ENCODE measurements at places on chromosomes 5 and 9.

GRCh38 chr5:56476487-56476856 lies 243.3 kb upstream of the ANKRD55 start:
- no peak for DNase-seq

- DNase-seq = no peak
Measured at GRCh38 chr5:31427724-31428309, 104.1 kb downstream of the DROSHA start.

- DNase-seq = no peak
Measured at GRCh38 chr9:90890146-90890810, 88.7 kb downstream of the SYK start.

DNA sequence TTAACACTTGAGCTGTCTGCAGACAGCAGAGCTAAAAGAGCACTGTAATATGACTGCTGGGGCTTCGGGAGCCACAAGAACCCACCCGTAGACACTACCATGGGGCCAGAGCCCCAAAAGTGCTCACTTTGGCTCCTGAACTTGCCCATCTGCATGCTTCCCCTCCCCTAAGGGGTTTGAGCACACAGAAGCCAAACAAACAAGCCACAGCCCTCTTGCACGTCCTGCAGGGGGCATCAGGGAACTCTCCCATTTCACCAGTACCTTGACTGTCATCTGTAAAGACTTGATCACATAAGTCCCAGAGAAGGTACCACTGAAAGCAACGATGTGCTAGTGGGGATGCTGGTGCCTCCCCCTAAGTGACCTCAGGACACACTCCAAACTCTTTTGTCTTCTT lies 681.8 kb downstream of the SEMA5A start:
- no peak for DNase-seq

- no peak for DNase-seq
Measured at GRCh38 chr5:135116160-135116561, 82.1 kb upstream of the PITX1 start.

DNA sequence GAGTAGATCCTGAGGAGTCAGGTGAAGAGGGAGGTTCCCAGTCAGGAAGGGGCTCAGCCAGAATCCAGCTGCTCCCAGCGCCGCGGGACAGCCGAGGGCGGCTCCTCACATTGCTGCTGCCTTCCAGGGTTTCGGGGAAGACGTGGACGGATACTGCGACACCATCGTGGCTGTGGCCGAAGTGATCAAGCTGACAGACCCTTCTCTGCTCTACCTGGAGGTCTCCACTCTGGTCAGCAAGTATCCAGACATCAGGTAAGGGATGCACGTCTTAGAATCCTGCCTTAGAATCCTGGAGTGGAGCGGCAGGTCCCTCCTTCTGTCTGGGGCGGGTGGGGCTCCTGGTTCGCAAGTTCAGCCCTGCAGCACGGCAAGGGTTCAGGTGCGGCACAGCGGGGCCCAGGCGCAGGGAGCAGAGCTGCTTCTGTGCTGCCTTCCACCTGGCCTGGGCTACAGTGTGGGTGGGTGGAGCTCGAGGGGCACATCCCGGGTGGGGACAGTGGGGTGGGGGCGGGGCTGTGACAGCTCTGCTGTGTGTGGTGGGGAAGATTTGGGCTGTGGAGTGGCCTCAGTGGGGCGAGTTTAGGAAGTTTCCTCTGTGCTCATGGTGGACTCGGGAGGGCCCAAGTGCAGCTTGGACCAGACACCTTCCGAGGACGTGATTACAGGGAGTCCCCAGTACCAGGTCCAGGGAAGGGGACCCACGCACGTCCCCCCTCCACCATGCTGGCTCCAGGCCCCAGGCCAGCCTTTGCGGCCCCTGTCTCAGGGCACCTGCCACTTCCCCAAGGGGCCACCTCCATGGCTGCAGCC lies 22.8 kb downstream of the EXOC3 start:
- no peak for DNase-seq

- no peak for DNase-seq
Measured at GRCh38 chr9:136640171-136641111, 22.3 kb upstream of the EGFL7 start.

GRCh38 chr5:91188755-91189154 lies 194.4 kb downstream of the ARRDC3 start:
- no peak for DNase-seq

DNA sequence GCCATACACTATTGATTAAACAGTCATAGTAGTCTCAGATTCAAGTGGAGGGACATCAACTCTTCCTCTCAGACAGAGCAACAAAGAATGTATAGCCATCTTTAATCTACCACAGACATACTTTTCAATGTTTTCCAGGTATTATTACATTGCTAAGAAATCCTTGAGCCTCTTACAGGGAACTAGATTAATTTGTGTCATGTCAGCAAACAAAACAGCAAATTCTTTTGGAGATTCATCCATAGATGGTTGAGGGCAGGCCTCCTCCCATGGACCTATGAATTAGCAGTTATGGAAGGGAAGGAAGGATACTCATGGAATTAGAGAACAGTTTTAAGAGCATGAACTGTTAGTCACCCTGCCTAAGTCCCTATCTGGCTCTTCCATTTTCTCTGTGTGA lies 47.8 kb upstream of the ARRDC3 start:
- no peak for DNase-seq

GRCh38 chr5:95916687-95917085 lies 45.0 kb downstream of the ELL2 start:
- no peak for DNase-seq

DNA sequence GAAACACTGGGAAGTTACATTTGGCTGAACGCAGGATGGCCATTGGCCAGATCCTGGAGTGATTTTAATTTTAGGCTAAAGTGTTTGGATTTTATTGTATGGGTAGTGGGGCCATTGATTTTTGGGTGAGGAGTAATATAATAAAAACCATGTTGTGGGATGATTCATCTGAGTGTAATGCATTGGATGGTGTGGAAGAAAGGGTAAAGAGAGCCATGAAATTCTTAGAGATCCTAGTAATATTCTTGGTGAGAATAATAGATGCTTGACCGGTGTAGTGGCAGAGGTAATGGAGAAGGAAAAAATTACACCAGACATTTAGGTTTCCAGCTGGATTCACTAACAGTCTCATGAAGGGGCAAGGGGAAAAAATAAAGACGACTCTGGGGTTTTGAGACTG lies 158.1 kb downstream of the NPR3 start:
- no peak for DNase-seq

GRCh38 chr5:172153695-172154094 lies 34.3 kb downstream of the STK10 start:
- no peak for DNase-seq

DNA sequence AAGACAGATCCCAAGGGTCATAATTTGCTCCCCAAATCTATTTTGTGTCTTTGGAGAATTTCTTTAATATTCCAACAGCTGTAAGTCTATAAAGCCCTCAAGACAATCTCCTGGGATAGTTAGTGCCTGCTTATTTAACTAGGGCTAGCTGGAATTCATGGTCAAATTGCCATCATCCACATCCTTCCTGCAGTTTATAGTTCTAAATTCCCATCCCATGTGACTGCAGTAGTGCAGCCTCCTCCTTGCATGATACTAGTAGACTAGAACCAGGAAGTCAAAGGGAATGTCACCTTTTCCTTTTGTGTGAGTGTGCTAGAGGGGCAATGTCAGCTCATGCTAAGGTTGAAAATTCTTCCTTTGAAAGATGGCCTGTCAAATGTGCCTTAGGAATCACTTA lies 214.8 kb upstream of the PIK3R1 start:
- DNase-seq = no peak

All from fibroblast of the conjunctiva (primary cell).